Hematopoietic multipotent progenitor cell treated with erythropoietin and hydrocortisone succinate and interleukin-3 and kit ligand, for 15 days (in vitro differentiated cells): ENCODE measurements at places on chromosomes 3 and 15.

GRCh38 chr3:36317915-36318314, 62.4 kb upstream of the STAC start:
- no peak for DNase-seq

- DNase-seq, result peak; percentile 38
Observed at GRCh38 chr3:16908016-16908807, 23.5 kb downstream of the PLCL2 start.

- DNase-seq, result no peak
Observed at GRCh38 chr3:166453478-166453877, 616.3 kb upstream of the BCHE start.

- no peak for DNase-seq
Observed at GRCh38 chr3:21502656-21503055, 248.4 kb downstream of the ZNF385D start.

GRCh38 chr3:13364602-13365271, 55.4 kb downstream of the NUP210 start:
- no peak for DNase-seq

- no peak for DNase-seq
Observed at GRCh38 chr3:13176445-13176844, 103.2 kb upstream of the IQSEC1 start.

DNA sequence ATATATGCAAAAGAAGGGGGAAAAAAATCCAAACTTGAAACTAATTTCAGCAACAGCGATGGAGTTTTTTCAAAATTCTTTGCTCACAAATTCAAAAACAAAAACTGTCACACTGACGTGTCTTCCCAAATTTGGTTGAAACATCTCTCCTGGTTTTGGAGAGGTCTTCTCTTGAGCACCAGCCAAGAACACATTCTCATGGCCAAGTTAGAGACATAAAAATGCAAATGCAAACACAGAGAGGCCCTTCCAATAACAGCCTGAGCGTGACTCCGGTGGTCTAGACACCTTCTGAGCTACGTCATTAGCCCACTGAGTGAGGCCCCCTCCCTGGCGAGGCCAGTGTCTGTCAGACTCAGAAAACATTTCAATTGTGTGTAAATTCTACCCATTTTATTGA, 436.0 kb upstream of the PROK2 start:
- DNase-seq, result no peak
